Mononuclear cell (primary cell): ENCODE measurements at places on chromosomes 5 and 9. TPM values are rescaled to one million over a fixed set of nuclear protein-coding genes. Genes with fewer than 3 reads are reported as not detected.

TEK gene
- total RNA-seq: under 0.01 TPM

GPX8 gene
- 0.10 TPM for total RNA-seq

LRRC19 gene
- not detected for total RNA-seq

PCDHA1 gene
- not detected for total RNA-seq

SV2C gene
- under 0.01 TPM for total RNA-seq

SLC6A19 gene
- total RNA-seq: not detected

RAI14 gene
- total RNA-seq: 0.63 TPM

GRAMD2B gene
- 6.9 TPM for total RNA-seq

PTPRD gene
- total RNA-seq: 0.52 TPM

WDR38 gene
- total RNA-seq: not detected

TTC23L gene
- 0.10 TPM for total RNA-seq

SMAD5 gene
- total RNA-seq: 16.5 TPM

APC gene
- total RNA-seq: 48.3 TPM

LMNB1 gene
- total RNA-seq: 54.5 TPM

MEGF10 gene
- under 0.01 TPM for total RNA-seq

CCDC112 gene
- total RNA-seq: 4.9 TPM

BRD9 gene
- 30.7 TPM for total RNA-seq

TLX3 gene
- total RNA-seq: not detected

CFAP157 gene
- total RNA-seq: not detected

NXNL2 gene
- not detected for total RNA-seq

CDH9 gene
- 0.10 TPM for total RNA-seq

TMCO6 gene
- 13.7 TPM for total RNA-seq

HTR1A gene
- total RNA-seq: not detected

CFAP77 gene
- not detected for total RNA-seq

UNC5A gene
- not detected for total RNA-seq

PCDHGA1 gene
- total RNA-seq: not detected

FAM163B gene
- total RNA-seq: not detected

OR1J2 gene
- not detected for total RNA-seq

CTXN3 gene
- total RNA-seq: not detected
